NCI-H1092 (cell line): ENCODE measurements at places on chromosomes 2 and 18.

GRCh38 chr2:2333076-2333475 is 2.0 kb upstream of the MYT1L start:
- peak; percentile 65 for DNase-seq

DNA sequence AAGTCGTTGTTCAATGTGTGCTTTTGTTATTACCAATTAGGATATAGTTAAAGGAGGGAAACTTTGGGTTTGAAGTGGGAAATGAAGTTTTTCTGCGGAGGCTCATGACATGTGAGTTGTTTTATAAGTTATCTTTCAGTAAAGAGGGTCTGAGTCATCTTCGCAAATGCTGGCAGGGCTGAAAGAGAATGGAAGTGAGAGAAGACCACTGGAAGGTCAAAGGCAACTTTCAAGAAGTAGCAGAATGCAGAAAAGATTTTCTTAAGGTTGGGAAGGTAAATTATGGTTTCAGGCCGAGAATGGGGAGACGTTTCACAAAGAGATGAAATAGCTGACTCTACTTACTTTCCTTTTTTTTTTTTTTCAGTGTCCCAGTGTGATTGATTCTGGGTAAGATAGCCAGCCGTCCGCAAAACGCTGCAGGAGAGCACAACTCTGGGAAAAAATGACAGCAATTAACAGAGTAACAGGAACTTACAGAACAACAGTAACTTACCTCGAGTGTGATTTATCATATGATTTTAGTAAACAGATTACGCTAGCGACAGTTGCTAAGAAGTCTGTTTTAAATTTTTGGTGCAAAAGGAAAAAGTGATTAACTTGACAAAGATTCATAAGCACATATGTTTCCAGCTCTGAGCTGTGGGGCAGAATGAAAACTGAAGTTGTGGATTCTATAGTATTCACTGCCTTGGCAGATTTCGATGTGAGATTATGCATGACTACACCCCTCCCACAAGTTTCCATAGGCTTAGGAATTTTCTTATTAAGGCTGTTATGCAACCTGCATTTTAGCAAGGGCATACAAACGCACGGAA is 46.8 kb upstream of the ACTR3 start:
- no peak for DNase-seq

DNA sequence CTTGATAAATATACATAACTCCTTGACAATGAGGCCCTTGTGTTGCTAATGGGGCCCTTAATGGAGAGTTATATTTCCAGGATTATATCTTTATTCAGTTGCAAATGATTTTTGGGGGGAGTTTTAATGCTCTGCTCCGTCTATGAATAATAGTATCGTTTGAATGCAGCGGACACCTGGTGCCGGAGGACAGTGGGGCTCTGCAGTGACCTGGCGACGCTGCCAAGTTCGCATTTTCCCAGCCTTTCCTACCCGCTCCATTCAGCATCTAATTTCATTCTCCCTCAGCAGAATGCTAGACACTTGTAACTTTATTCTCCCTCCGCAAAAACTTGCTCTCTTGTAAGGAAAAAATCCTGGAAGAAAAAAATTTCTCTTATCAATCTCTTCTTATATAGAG is 257.6 kb upstream of the SALL3 start:
- peak; percentile 55 for DNase-seq

DNA sequence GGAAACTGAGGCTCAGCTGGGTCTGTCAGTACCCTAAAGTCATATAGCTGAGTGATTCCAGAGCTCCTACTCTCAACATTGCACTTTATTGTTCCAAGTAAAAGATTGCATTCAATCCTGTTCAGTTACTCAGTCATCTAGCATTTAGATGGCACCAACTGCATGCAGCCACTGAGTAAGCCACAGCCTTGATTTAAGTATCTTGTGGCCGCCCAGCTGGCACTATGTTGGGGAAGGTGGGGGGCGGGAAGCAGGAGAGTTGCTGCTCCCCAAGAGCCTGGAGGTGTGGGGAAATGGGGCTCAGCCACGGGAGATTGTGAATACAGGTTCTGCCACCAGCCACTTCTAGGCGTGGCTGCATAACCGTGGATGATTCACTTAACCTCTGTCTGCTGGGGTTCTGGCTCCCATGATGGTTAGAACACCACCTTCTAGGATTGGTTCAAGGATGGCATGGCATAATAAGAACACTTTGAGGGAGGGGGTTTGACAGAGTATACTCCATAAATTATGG is 17.1 kb downstream of the ZFP36L2 start:
- DNase-seq, result no peak

DNA sequence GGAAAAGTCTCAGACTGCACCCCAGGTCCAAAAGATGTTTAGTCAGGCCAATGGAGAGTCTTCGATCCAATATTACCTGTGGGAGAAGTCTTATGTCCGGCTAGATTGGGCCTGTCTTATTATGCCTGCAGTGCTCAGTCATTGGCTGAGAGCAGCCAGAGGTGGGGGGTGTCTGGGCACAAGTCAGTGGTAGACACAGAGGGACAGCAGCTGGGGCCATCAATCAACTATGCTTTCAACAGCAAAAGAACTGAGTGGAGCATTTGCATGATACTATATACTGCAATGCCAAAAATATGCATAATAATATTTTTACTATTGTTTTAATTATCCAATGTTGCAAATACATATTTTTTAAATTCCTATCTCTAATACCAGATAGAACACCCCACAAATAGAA is 298.6 kb upstream of the CDH20 start:
- DNase-seq, result no peak

- no peak for DNase-seq
Measured at GRCh38 chr2:46984642-46985476, 69.3 kb upstream of the MCFD2 start.

DNA sequence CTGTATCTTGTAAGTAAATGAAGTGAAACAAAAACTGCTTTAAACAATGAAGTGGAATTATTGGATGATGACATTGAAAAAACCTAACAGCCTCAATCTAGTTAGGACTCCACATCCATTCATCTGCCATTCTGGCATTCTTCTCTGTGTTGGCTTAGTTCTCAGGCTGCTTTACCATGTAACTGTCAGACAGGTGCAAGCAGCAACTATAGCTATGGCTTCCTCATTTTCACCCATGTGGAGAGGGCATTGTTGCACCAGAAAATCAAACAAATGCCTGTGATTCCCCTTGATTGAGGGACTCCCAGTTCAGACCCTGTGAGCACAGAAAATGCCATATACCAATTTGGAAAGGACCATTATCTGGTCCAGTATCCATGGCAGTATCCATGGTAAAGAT is 129.5 kb upstream of the NYAP2 start:
- DNase-seq, result no peak

- DNase-seq, result no peak
Measured at GRCh38 chr2:47893771-47894170, 12.5 kb downstream of the FBXO11 start.

GRCh38 chr2:127536707-127537541 is 1.4 kb downstream of the MYO7B start:
- no peak for DNase-seq

DNA sequence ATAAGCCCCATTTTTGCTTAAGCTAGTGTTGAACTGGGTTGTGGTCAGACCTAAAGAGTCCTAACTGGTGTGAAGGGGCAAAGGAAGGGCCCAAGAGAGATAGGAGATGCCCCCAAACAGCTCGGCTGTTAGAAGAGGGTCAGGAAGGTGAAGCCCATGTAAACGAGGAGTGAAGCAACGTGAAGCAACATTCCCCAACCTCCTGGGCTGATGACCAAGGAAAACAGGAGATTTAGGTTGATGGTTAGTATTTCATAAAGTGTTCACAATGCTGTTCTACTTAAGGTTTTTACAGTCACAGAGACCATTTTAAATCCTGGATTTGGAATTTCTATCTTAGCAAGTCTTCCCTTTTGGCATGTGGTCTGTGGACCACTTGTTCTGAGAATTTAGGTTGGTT is 144.0 kb upstream of the SERPINE2 start:
- DNase-seq, result no peak
